Fibroblast of upper back skin (primary cell): ENCODE measurements at places on chromosomes 12 and 14.

- DNase-seq: no peak
Measured at GRCh38 chr12:62332598-62332997, 72.4 kb downstream of the USP15 start.

- DNase-seq: no peak
Measured at GRCh38 chr12:19234981-19235871, 105.7 kb downstream of the PLEKHA5 start.

GRCh38 chr14:64095620-64096019, 198.6 kb downstream of the ESR2 start:
- peak; percentile 90 for DNase-seq

DNA sequence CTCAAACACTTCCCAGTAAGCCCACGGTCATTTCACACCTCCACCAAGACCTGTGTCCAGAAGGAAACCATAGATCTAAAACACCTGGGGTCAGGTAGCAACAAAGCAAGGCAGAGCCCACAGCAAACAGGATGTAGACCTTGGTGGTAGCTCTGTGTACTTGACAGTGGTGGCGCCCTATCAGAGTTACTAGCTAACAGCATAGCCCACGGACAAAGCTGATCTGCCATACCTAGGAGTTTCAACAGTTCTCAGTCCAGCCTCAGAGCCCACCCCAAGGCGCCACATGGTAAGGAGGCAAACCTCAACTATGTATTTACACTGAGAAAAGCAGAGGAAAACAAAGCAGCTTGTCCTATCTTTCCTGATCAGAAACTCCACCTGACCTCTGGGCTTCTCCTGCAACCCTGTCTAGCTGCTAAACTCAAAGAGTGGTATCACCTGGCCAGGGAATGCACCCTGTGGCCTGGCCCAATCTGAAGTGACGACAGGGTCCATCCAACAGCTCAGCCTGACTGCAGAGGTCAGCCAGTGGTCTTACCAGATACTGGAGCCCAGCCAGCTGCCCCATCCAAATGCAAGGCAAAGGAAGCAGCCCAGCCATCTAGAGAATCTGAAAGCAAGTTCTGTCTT, 46.3 kb downstream of the STON2 start:
- DNase-seq: no peak

DNA sequence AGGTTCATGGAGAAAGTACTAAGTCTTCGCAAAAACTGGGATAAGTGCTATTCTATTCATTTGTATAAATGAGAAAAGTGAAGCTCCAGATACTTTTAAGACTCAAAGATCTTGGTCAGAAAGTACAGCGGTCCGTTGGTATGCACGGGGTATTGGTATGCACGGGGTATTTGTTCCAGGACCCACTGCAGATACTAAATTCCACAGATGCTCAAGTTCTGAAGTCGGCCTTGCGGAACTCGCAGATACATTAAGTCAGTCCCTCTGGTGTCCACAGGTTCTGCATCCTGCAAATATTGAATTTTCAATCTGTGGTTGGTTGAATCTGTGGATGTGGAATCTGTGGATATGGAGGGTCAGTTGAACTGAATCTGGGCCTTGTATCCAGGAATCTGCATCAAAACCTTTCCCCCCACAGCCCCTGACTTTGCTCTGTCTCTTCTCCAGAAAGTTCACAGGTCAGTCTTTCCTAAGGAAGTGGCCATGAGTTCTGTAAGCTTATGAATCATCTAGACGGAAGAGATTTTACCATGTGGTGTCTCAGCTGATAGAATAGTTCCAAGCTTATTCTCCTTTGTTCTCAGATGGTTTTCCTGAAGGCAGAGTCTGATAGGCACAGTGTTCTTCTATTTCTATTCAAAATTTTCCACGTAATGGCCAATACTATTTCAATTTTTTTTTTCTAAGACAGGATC, 274.7 kb downstream of the NEDD1 start:
- no peak for DNase-seq

DNA sequence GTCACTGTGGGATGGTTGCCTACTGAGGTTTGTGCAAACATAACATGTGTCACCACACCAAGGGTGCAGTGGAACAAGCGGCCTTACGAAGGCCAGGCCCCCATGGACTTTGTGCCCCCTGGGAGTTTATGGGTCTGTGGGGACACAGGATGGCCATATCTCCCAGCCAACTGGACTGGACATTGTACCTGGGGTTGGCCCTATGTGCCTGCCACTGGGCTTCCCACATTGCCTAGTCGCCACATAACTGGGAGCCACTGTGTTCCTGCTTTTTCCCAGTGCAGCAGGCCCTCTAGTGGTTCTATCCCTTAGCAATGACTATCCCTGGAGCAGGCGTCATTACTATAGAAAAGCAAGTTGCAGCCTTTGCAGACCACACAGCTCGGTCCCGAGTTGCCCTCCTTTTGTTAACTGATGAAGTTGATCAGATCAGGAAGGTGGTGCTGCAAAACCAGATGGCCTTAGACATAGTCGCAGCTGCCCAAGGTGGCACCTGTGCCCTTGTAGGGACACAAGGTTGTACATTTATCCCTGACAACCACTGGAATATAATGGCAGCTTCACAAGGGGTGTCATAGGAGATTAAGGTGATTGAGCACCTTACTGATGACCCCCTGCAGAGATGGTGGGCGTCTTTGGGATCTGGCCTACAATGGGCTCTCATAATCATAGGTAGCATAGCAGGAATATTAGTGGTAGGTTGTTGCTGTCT, 15.2 kb upstream of the RNASE12 start:
- DNase-seq: peak; percentile 10
